ENCODE measurements at places on chromosomes 5 and 9.

GRCh38 chr5:95808686-95809413, 13.7 kb downstream of the GLRX start:
- peak; percentile 66 for DNase-seq

- DNase-seq: no peak
Measured at GRCh38 chr5:102811972-102812371, 56.9 kb downstream of the PAM start.

DNA sequence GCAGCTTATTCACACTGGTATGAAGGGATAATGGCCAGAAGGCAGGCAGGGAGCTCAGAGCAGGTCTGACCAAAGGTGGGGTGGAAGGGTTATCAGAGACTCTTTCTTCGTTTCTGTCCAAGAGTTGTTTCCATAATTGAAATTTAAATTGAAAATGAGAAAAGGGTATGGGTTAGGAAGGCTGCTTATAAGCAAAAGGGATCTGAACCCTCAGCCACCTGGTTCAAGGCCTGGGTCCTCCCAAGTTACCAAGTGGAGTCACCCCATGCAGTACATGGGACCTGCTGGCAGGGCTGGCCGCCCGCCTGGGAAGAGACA, 17.8 kb downstream of the EEIG1 start:
- no peak for DNase-seq

- no peak for DNase-seq
Measured at GRCh38 chr9:125883565-125884217, 136.5 kb downstream of the PBX3 start.

GRCh38 chr9:83153030-83153429, 90.1 kb upstream of the RASEF start:
- DNase-seq: no peak

DNA sequence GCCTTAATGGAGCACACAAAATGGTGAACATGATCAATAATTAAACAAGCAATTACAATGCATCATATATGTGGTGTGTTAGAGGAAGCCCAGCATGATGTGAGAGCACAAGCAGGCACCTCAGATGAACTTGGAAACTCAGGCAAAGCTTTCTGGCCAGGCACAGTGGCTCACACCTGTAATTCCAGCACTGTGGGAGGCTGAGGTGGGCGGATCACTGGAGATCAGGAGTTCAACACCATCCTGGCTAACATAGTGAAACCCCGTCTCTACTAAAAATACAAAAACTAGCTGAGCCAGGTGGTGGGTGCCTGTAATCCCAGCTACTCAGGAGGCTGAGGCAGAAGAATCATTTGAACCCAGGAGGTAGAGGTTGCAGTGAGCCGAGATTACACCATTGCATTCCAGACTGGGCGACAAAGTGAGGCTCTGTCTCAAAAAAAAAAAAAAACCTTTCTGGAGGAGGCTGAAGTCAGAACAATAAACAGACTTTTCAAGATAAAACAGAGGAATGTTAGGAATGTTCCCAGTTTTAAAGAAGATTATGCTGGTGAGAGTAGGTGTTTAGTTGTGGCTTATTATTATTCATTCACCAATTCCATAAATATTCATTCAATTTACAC, 159.4 kb downstream of the CEMIP2 start:
- DNase-seq: no peak

DNA sequence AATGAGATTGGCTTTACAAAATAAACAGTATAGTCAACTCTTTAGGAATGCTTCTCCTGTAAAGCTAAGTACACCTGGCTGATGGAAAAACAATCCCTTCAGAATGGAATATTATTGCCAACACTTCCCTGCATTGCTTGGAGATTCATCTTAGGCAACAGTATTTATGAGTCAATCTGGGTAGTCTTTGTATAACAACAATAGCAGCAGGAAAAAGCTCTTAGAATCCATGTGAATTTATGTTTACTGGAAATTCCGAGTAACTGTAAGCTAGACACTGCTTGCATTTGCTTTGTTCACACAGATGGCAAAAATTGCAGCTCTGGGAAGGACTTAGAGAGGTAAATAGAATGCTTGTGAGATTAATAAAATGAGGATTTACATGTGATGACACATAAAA, 101.7 kb upstream of the NTRK2 start:
- DNase-seq: no peak
